ENCODE measurements at places on chromosomes 7 and 10.

DNA sequence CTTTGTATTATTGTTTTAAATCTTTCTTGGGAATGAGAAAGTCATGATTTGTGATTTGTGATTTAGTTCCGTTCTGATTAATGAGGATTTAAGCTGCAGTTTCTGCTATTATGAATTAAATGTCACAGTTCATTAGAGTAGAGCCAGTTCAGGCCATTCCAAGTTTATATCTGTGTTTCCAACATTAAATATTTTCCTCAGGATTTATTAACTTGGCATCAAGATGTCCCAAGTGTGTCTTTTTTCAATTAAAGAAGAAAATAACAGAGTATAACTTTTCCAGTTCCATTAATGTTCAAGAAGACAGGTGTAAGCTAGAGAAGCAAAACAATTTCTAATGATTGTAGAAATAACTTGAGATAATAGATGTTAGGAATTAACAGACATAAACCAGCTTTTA lies 1183.2 kb upstream of the CELF2 start:
- no peak for DNase-seq

DNA sequence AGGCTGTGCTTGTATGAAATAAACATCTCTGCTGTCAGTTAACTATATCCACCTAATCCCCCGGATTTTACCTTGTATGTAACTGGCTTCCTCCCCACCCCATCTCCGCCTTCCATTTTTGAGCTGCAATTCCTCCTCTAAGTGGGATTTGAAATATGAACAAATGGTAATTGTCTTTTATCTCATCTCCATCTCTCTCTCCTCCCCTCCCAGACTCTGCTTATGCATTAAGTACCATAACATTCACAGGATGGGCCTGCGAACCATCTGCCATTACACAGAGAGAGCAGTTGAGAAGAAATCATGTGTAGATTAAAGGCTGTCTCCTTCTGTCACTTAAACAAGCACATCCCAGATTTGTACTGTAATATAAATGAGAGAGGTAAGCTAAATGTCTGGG lies 1169.9 kb downstream of the TYW1 start:
- DNase-seq, result no peak

DNA sequence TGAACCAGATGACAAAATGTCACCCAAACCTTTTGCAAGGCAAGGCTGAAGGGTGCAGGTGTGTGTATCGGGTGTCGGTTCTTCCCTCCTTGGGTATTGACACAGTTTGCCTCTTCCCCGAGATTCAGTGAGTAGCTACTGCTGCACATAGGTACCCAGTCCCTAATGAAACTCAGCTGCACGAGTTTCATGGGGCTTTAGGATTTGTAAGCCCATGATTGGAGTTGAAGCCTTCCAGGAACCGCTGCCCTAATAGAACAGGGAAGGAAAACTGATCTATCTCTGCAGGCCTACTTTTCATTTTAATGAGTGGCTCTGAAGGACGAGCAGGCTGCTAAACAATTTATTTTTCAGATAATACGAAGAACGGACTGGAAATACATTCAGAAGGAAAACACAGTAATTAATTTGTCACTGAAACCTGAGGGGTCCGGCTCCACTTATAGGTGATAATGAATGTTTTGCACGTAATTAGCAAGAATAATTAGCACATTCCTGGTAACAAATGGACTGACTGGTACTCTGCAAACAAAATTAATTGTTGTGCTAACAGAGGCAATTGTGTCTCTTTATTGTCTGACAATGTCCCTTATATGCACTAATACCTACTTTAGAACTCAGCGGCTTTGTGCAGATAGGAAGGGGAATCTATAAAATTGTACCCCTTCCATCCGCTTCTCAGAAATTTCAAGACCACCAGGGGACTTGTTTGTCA lies 49.6 kb upstream of the FZD8 start:
- no peak for DNase-seq

- DNase-seq, result no peak
Measured at GRCh38 chr7:11005202-11005601, 31.5 kb downstream of the PHF14 start.

DNA sequence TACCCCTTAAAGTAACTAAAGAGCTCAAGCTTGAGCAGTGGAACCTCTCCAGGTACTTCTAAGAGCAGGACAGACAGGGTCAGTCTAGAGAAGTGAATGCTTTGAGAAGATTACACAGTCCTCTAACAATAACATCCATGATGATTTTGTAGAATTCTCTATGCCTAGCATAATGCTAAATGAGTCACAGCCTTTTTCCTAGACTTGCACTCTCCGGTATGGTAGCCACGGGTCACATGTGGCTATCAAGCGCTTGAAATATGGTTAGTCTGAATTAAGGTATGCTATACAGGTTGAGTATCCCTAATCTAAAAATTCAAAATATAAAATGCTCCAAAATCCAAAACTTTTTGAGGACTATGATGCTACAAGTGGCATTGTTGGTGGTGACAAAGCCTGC lies 166.6 kb upstream of the MKLN1 start:
- DNase-seq, result no peak

- DNase-seq, result no peak
Measured at GRCh38 chr10:91798649-91799611, 704 bp downstream of the TNKS2 start.

- no peak for DNase-seq
Measured at GRCh38 chr10:50576245-50576815, 47.4 kb downstream of the SGMS1 start.

Data from NCI-H446 treated with DMSO at 0.1 percent for 48 hours (cell line).